ENCODE measurements at places on chromosomes 12 and 14. TPM values are rescaled to one million over a fixed set of nuclear protein-coding genes. Genes with fewer than 3 reads are reported as not detected.
A peak's percentile ranks its signal among the peaks of the same experiment; 100 is the strongest.

Gene FZD10
- polyA plus RNA-seq = not detected

Gene CEBPE
- polyA plus RNA-seq = not detected

Gene STRAP
- polyA plus RNA-seq = 112 TPM

Gene TMEM117
- polyA plus RNA-seq = 6.2 TPM

Gene PRMT5
- polyA plus RNA-seq = 41.3 TPM

Gene PDE3A
- not detected for polyA plus RNA-seq

Gene BCL11B
- polyA plus RNA-seq = 9.7 TPM

Gene TAS2R9
- polyA plus RNA-seq = not detected

Gene NOVA1
- not detected for polyA plus RNA-seq

Gene RTL1
- not detected for polyA plus RNA-seq

GRCh38 chr12:90959538-90960139 lies 4.7 kb upstream of the CCER1 start:
- DNase-seq = no peak

- DNase-seq = no peak
Measured at GRCh38 chr12:132924356-132924755, 31.8 kb downstream of the ZNF605 start.

- DNase-seq = no peak
Measured at GRCh38 chr12:103819892-103820291, 21.1 kb downstream of the NT5DC3 start.

- no peak for DNase-seq
Measured at GRCh38 chr12:40327535-40327934, 102.7 kb downstream of the LRRK2 start.

DNA sequence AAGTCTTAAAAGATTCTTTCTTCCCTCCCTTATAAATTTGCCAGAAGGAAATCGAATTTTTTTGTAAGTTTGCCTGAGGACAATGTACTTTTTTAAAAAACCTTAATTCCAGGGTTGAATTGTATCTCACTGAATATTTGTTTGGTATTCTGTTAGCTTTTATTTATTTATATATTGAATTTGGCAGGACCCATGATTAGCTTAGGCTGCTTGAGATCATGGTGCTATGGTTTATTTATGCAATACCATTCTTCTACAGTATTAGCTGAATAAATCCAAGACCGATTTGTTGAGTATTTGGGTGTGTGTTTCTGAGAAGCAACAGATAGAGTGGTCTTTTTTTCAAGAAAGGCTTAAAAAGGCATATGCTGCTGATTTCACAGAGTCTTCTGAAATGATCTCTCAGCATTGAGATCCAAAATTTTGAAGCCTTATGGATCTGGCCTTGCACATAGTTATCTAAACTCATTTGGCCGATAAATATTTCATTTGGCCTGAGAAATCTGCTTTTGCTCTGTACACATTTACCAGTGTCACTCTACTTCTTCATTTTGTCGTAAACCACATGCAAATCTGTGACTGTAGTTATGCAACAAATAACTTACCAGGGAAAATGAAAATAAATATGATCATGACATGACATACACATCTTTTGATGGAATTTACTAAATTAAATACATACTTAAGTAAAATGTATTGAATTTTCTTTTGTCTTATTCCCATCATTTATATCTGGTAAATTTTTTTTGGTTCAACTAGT lies 265.8 kb upstream of the FLRT2 start:
- DNase-seq = no peak

- DNase-seq = no peak
Measured at GRCh38 chr12:9868951-9869306, 225 bp downstream of the CLEC2B start.

DNA sequence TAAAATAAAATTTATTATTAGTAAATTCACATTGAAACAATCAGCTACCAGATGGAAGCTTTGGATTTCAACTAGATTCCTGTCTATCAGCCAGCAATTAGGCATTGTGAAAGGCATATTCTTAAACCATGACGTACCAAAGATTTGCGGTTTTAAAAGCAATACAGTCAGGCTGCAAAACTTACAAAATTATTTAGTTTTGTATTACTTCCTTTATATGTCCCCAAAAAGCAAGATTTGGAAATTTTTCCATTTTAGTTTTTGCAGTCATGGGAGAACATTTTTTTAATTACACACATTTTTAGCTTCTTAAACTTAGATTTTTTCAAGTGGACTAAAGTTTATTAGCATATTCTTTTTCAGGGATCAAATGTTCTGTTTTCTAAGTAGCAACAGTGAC lies 225.0 kb upstream of the KITLG start:
- no peak for DNase-seq

DNA sequence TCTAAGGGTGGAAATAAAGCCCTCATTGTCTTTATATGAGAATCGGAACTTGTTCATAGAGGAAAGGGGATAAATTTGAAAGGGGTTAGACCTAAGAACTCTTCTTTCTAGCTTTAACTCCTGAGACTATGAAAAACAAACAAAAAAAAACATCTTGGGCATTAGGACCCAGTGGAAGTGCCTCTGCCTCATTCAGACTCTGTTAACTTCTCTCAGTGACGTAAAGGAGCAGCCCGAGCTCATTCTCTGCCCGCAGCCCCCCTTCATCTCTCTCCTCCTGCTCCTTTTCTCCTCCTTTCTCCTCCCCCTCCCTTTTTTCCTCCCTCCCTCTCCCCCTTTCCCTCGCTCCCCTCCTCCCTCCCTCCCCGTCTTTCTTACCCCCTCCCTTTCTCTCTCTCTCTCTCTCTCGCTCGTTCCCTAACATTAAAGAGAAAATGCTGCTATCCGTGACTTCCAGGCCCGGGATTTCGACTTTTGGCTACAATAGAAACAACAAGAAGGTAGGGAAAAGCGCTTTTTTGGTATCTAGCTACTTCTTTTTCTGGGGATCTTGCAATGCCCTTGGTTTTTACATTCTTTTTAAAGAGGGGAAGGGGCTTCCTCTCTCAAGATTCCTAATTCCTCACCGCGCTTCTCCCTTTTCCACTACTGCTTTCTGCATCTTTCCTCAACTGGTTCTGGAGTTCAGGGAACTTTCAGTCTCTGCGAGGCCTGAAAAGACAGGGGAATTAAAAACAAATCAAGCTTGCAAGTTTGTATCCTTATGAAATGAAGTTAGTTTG lies at the start of gene RBMS2:
Gene RBMS2, plus strand, starts transcription at position 231 of the 782 bp plus-strand sequence. Its CDS starts 204 bp downstream, at position 435.
- peak; percentile 64 for DNase-seq

DNA sequence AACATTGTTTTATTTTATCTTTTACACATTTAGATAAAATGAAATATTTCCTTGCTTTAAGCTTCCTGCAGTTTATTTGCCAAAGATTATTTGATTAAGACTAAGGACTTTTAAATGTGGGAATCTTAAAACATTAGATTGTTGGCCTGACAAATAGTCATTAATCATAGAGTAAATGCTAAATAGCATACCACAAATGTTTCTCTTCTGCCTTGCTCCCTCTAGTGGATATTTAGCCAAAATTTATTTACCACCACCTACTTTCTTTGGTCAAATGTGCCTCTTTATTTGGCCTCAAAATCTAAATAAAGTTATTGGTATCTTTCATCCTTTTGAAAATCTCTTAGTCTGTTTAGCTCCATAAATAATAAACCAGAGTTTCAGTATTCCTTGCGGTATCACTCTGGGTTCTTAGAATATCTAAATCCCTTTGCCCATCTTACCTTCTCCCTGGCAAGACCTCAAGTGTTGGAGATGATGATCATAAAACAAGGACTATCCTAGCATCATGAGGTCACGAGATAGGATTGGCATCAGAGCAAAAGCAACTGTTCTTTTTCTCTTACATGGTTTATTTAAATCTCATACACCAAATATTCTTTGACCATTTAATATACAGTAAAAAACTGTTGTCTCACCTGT lies 150.6 kb upstream of the AEBP2 start:
- peak; percentile 9 for DNase-seq

DNA sequence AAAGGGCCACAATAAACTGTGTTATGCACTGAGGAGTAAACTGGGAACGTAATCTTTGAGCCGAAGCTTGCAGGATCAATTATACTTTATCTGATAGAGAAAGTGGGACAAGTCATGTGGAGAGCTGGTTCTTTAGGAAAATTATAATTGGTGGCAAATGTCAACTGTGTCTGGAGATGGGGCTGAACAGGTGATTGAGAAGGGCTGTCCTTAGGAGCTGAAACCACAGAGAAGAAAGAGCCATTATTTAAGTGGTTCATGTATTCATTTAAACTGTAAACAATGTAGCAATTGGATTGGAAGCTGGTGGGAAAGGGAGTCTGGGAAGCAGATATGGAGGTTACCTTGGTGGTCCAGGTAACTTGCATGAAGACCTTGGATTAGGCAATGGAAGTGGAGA lies 193.1 kb downstream of the NPAS3 start:
- DNase-seq = no peak

DNA sequence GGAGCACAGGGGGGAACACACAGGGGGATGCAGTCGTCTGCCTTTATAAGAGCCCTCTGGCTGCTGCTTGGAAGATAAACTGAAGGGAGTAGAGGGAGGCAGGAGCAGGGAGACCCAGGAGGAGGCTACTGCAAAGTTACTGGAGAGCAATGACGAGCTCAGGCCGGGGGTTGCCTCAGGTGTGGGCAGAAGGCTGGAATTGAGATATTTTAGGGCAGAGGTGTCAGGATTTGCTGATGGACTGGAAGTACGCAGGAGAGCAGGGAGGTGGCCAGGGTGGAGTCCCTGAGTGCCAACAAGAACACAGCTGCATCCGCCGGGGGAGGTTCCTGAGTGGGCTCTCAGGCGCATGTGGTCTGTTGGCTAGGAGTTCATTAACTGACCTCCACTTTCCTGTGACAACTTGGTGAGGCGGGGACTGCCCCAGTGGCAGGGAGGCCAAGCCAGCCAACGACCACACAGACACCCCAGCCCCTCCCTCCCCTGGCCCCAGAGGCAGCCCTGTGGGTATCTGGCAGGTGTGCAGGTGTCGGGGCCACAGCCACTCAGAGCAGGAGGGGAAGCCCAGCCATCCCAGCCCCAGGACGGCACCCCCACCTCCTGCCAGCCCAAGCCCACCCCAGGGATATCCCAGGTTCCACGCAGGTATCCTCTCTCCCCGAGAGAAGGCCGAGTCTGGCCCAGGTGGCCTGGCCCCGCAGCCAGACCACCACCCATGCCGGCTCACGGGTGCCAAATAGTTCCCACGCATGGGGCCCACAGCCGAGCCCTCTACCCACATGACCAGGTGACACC lies 85.4 kb downstream of the NCOR2 start:
- DNase-seq = no peak

- DNase-seq = peak; percentile 5
Measured at GRCh38 chr12:85029456-85029855, 6.6 kb downstream of the TSPAN19 start.

DNA sequence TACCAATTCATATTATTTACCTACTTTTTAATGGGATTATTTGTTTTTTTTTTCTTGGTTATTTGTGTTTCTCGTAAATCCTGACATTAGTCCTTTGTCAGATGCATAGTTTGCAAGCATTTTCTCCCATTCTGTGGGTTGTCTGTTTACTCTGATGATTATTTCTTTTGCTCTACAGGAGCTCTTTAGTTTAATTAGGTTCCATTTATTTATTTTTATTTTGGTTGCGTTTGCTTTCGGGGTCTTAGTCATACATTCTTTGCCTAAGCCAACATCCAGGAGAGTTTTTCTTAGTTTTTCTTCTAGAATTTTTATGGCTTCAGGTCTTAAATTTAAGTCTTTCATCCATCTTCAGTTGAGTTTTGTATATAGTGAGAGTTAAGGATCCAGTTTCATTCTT lies 289.9 kb downstream of the AKAP6 start:
- no peak for DNase-seq

GRCh38 chr12:117032593-117033381 lies 66.4 kb downstream of the TESC start:
- no peak for DNase-seq

DNA sequence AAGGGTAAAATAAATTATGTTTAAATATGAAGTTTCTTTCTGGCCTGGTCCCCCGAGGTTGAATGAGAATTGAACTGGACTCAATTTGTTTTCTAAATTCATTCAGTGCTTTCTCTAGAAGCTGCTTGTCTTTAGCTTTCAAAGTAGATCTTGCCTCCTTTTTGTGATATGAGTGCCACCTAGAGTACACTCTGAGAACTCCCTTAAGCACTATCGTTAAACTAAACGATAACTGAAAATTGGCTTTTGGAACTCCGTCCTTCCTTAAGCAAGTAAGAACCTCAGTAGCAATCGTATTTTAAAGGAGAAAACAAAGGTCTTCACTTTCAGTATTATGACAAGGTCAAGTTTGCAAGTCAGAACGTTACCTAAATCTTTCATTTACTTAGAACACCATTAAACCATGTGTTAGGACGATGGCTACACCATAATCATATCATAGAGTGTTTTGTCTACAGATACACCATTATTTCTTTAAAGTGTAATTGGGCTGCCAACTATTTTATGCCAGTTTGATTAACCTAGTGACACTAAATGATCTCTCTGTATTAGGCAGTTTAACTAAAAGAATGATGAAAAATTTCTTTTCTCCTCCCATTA lies 364.8 kb downstream of the SNAPC1 start:
- DNase-seq = peak; percentile 36

All from CD8-positive, alpha-beta memory T cell (primary cell).